H9 (cell line): ENCODE measurements at places on chromosomes 6 and 20.
A peak's percentile ranks its signal among the peaks of the same experiment; 100 is the strongest.

DNA sequence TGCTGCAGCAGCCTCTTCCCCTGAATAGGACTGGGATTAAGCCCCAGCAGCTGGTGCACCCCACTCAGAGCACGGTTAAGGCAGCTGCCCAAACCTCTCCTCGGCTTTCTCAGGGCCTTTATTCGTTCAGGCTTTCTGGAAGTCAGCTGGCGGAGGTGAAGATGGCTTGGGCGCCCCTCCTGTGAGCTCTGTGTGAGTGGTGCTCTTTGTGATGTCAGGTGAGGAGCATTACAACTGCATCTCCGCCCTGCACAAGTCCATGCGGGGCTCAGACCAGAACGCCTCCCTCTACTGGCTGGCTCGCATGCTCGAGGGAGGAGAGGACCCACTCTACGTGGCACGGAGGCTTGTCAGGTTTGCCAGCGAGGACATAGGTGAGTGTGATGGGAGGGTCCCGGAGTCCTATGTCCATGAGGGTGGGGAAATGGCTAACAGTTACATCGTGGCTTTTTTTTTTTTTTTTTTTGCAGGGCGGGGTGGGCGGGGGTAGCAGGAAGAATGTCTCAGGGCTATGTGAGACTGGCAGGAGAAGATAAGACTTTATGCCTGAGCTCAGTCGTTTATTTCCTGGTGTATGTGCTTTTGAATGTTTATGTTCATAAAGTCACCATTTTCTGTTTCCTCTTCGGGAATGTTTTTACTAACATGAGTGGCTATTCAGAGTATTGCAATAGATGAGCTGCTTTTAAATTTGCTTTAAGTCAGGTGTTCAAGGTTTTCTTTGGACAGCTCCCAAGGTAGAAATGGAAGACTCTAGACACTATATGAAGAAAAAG is 18.2 kb downstream of the WRNIP1 start:
- peaks cover 27% of the 10 kb centered on the region for H3K36me3 ChIP-seq
- no peak overlapping the region for H3K27ac ChIP-seq
- no peak overlapping the region for H3K4me3 ChIP-seq
- DNase-seq: peak; percentile 73
- no peaks in the 10 kb centered on the region for H3K27me3 ChIP-seq

DNA sequence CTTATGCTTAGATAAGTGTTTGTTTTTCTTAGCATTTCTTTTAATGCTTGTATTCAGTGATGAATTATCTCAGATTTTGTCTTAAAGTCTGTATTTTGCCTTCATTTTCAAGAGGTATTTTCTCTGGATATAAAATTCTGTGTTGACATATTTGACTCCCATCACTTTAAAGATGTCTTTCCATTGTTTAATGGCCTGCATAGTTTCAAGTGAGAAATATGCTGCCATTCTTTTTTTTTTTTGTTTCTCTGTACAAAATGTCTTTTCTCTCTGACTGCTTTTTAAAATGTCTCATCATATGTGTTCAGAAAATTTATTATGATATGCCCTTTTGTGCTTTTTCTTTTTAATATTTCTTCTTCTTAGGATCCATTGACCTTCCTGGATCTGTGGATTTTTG is 578.0 kb upstream of the NOX3 start:
- H3K4me3 ChIP-seq: no peak overlapping the region
- H3K27me3 ChIP-seq: no peaks in the 10 kb centered on the region
- no peak overlapping the region for H3K27ac ChIP-seq
- H3K4me1 ChIP-seq: no peaks in the 10 kb centered on the region
- DNase-seq: no peak

DNA sequence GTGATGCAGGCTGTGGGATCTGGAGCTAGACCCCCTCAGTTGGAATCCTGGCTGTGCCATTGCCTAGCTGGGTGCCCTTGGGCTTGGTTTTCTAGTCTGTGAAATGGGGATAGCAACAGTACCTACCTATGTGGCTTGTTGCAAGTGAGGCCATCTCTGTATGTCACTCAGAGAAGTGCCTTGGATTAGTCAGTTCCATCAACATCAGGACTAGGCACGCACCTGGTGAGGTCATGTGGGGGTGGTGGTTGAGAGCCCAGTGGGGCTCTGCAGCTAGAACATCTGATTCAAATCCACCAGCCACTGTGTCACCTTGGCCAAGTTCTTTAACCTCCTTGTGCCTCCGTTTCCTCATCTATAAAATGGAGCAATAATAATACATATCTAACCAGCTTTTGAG is 12.5 kb downstream of the TCF15 start:
- no peak overlapping the region for H3K4me3 ChIP-seq
- H3K36me3 ChIP-seq: no peaks in the 10 kb centered on the region
- no peak for DNase-seq

DNA sequence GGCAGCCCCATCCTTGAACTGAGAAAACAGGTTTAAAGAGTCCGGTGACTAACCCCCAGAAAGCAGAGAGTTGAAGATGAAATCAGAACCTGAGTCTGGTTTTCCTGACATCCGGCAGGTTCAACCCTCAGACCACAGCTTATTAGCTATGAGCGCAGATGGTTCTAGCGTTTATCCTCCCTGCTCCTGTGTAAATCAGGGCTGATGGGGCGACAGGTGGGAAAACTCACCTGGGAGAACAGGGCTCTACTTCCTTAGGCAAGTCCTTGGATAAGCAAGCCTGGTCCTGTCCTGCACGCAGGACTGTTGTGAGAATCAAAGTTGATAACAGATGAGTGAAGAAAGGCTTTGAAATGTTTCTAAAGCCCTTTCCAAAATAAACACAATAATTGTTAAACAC is 31.4 kb downstream of the GHRH start:
- peaks cover 12% of the 10 kb centered on the region for H3K4me1 ChIP-seq
- peak overlapping the region; percentile 10 for H3K27ac ChIP-seq

DNA sequence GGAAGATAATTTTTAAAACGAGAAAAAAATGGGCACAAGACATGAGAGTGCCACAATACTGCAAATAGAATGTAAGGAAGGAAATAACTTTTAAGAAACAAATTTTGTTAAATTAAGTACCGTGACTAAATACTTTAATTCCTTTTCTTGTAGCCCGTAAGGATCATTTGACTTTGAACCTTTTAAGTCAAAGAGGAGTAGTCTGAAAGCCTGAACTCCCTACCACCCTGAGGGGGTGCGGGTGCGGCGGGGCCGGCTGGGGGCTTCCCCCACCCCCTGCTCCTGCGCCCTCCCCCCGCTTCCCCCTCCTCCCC is 231 bp upstream of the PHACTR2 start:
- no peak for DNase-seq
- H3K27me3 ChIP-seq: no peaks in the 10 kb centered on the region
- H3K27ac ChIP-seq: no peak overlapping the region
- peaks cover 13% of the 10 kb centered on the region; the same call in 1 of the 2 replicates for H3K4me1 ChIP-seq

DNA sequence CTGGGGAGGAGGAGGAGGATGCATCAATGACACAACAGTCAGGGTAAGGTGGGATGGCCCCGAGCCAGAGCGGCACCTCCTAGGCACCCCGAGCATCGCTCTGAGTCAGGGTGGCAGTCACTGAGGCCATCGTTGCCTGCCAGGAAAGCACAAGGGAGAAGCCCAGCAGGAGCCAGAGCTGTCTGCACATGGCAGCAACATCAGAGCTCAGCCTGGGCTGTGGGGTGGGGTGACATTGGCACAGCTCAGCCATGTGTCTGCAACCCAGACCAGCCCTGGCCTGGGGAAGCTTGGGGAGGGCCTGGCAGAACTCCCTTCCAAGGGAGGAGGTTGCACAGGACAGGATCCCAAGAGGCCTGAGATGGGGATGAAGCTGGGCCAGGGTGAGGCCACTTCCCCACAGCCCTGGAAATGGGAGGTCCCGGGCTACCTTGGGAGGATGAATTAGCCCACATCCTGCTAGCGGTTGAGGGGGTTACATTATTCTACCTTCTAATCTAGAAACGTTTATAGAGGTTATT is 255.6 kb downstream of the MAFB start:
- no peak for DNase-seq
- H3K36me3 ChIP-seq: no peaks in the 10 kb centered on the region
- H3K4me3 ChIP-seq: no peak overlapping the region
- no peaks in the 10 kb centered on the region for H3K27me3 ChIP-seq

- H3K27ac ChIP-seq: no peak overlapping the region
- peaks cover 31% of the 10 kb centered on the region for H3K36me3 ChIP-seq
- no peaks in the 10 kb centered on the region for H3K4me1 ChIP-seq
Measured at GRCh38 chr6:42627044-42627443, 63.2 kb downstream of the UBR2 start.

DNA sequence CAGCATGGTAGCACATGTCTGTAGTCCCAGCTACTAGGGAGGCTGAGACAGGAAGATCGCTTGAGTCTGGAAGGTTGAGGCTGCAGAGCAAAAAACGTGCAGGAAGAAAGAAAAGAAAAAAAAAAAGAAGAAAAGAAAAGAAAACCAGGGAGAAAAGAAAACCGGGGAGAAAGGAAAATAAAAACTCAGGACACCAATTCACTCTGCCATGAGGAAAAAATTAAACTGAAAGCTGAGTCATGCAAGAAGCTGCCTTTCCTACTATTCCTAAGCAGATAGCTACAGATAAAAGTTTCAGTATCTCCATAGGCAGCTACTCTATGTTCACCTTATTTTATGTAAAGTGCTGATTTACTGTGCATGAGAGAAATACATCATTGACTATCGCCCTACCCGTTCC is 10.5 kb downstream of the PTGIS start:
- H3K27ac ChIP-seq: no peak overlapping the region
- peaks cover 32% of the 10 kb centered on the region for H3K36me3 ChIP-seq
- no peaks in the 10 kb centered on the region for H3K27me3 ChIP-seq
- no peak overlapping the region for H3K4me3 ChIP-seq

GRCh38 chr6:23655525-23655924 is 470.5 kb upstream of the NRSN1 start:
- DNase-seq: no peak
- no peaks in the 10 kb centered on the region; the same call in 1 of the 2 replicates for H3K4me1 ChIP-seq
- H3K27me3 ChIP-seq: no peaks in the 10 kb centered on the region
- no peak overlapping the region for H3K27ac ChIP-seq
- no peaks in the 10 kb centered on the region for H3K36me3 ChIP-seq

DNA sequence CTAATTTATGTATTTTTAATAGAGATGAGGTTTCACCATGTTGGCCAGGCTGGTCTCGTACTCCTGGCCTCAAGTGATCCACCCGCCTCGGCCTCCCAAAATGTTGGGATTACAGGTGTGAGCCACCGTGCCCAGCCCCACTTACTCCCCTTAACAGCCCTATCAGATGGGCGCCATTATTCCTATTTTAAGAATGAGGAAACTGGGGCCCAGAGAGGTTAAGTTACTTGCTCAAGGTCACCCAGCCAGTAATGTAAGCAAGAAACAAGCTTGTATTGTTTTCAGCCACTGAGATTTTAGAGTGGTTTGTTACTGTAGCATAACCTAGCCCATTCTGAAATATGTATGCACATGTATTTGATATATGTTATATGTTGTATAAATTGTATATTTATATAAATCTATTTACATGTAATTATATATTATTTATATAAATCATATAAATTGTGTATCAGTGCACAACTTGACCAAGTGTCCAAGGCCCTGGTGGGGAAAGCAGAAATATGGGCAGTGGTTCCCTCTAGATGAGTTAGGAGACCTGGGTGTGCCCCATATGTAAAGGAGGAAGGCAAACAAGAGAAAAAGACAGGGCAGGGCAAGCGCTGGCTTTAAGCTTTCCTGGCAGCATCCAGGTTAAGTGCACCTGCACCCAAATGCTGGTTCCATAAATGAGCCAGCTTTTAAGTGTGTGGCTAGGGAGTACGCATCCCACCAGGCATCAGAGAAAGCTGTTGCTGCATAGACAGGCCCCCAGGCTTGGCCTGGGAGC is 1.2 kb upstream of the GUCA1A start:
- DNase-seq: no peak
- no peak overlapping the region for H3K27ac ChIP-seq
- H3K36me3 ChIP-seq: no peaks in the 10 kb centered on the region
- no peaks in the 10 kb centered on the region for H3K27me3 ChIP-seq
- no peaks in the 10 kb centered on the region; the same call in 1 of the 2 replicates for H3K4me1 ChIP-seq

GRCh38 chr6:121998631-121999030 is 400.8 kb upstream of the HSF2 start:
- no peaks in the 10 kb centered on the region for H3K27me3 ChIP-seq
- 0 out of 2 replicates have a peak, but pooled peaks cover 2% of the 10 kb centered on the region for H3K4me1 ChIP-seq
- H3K36me3 ChIP-seq: no peaks in the 10 kb centered on the region
- no peak overlapping the region for H3K27ac ChIP-seq
- no peak for DNase-seq

DNA sequence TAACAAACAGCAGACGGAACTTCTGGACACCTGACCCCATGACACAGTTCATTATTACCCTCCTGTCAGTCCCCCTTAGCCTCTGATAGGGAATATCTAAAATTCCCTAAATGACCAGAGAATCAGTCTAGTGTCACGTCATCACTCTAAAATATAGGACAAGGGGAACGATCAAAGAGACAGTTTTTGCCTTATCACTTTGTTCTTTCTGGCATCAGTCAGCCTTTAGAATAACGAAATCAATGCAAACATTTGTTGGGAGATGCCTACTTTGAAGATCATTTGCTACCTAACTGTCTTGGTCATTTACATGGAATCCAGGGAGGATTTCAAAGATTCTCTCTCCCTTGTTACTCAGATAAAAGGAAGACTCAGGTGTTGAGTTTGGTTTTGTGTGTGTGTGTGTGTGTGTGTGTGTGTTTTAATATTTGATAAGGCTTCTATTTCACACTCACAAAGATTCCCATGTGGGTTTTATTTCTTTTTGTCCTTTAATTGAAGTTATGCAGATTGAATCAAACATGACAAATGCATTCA is 28.3 kb downstream of the LINC00237 start:
- no peak overlapping the region for H3K4me3 ChIP-seq
- no peaks in the 10 kb centered on the region for H3K27me3 ChIP-seq
- no peak for DNase-seq
- H3K27ac ChIP-seq: no peak overlapping the region

GRCh38 chr6:35808688-35809087 is 3.5 kb downstream of the LHFPL5 start:
- H3K27me3 ChIP-seq: no peaks in the 10 kb centered on the region
- H3K27ac ChIP-seq: no peak overlapping the region
- H3K36me3 ChIP-seq: no peaks in the 10 kb centered on the region
- DNase-seq: no peak
- H3K4me3 ChIP-seq: no peak overlapping the region

- peaks cover 11% of the 10 kb centered on the region for H3K36me3 ChIP-seq
- peak overlapping the region; percentile 28 for H3K27ac ChIP-seq
- no peak overlapping the region for H3K4me3 ChIP-seq
- DNase-seq: no peak
Measured at GRCh38 chr6:114176726-114177125, 166.1 kb downstream of the HS3ST5 start.
